ENCODE measurements at places on chromosomes 3 and 15.

DNA sequence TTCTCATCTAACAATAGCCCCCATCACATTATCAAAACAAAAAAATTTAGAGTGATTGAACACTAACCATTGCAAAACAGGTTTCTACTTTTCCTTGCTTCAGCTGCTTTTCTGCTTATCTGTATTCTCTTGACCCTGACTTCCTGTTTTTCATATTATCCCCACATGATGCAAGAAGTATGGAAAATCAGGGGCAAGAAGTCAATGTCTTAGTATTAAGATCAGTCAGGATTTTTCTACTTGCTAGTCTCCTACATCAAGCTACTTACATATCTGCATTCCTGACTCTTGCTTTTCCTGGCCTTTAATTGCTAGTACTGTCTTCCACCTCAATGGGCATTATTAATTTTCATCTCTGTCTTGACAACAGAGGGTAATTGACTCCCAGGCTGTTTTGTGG lies 300.2 kb downstream of the OTOL1 start:
- DNase-seq: no peak

DNA sequence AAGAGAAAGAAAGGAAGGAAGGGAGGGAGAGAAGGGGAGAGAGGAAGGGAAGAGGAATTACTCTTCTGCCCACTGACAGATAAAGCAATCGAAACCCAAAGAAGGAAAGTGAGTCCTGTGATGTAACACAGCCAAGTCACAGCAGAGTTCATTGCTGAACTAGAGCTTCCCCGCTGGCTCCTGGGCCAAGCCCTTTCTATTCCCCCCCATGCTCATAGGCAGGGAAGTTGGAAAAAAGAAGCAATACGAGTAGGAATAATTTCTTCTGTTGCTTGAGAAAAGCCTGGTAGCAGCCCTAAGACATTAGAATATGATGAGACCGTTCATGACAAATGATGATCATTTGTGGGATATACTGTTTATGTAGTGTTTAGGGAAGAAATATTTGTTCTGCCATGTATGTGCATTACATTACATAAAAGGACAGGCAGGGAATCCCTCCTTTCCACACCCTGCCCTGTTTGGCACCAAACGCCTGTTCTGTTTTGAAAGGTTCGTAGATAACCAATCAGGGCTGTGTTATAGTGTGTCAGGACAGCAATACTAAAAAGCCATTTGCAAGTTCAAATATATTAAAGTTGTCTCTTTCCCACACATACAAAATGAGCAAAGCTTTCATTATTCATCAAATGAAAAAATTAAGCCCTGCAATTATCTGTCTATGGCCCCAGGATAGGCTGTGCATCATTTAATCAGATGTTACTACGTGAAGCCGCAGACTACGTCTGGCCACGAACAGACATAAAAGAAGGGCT lies 111.0 kb upstream of the TRPM1 start:
- DNase-seq: no peak

GRCh38 chr3:171850960-171851659 lies 8.0 kb downstream of the TMEM212 start:
- DNase-seq: no peak

GRCh38 chr15:95591886-95592285 lies 738.6 kb upstream of the NR2F2 start:
- no peak for DNase-seq

DNA sequence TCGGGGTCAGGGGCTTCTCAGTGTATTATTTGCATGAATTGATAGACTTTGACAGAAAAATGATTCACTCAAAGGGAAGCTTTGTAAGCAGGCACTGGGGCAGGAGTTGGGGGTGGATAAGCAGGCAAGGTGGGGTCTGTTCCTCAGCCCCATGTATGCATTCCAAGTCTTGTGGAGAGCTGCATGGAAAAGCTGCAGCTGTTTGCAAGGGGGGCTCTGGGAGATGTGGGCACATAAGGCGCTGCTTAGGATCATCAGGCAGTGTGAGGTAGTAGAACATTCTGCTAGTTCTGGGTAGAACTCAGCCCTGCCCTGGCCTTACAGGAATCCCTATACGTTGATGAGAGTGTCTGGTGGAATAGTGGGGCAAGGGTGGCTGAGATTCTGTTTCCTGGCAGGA lies 154.2 kb upstream of the LRIG1 start:
- DNase-seq: no peak

GRCh38 chr3:142337994-142338393 lies 109.8 kb downstream of the XRN1 start:
- no peak for DNase-seq

GRCh38 chr3:134111616-134112015 lies 81.9 kb upstream of the SLCO2A1 start:
- DNase-seq: no peak

GRCh38 chr3:187473778-187474406 lies 105.7 kb downstream of the RTP4 start:
- no peak for DNase-seq

DNA sequence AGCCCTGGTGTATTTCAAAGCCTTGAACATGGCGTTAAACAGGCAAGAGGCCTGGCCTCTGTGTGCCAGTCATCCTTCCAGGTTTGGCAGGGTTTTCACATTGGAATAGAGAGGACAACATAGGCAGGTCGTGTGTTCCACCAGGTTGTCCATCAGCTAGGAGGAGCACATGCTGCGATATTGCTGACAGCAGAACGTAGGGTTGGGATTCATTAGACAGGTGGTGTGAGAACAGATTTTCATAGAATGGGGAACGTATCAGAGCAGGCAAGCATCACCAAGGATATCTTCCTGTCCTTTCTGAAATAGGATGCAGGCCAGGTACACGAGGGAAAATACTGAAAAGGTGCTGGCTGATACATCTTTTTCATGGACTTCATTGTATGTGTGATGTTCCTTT lies 26.4 kb downstream of the MINAR1 start:
- DNase-seq: no peak

GRCh38 chr3:51718547-51719409 lies 11.9 kb downstream of the GRM2 start:
- DNase-seq: no peak

All from effector memory CD4-positive, alpha-beta T cell (primary cell).